Small intestine (tissue), 16 donors: ENCODE measurements at places on chromosomes 13 and 19.

- DNase-seq = no peak
These were observed 276.1 kb downstream of the ABCC4 start for GRCh38 chr13:95025116-95025515.

- DNase-seq = no peak
These were observed 11.8 kb downstream of the AP3D1 start for GRCh38 chr19:2139385-2140137.

- DNase-seq = no peak
These were observed 4.6 kb upstream of the ZNRF4 start for GRCh38 chr19:5450482-5451126.

- DNase-seq = no peak
These were observed 146.3 kb upstream of the ZNF536 start for GRCh38 chr19:30225676-30226463.

- no peak for DNase-seq
These were observed 166.3 kb downstream of the STK24 start for GRCh38 chr13:98410612-98411011.

GRCh38 chr13:31538067-31539042, 201.0 kb upstream of the RXFP2 start:
- peak; percentile 46 for DNase-seq

DNA sequence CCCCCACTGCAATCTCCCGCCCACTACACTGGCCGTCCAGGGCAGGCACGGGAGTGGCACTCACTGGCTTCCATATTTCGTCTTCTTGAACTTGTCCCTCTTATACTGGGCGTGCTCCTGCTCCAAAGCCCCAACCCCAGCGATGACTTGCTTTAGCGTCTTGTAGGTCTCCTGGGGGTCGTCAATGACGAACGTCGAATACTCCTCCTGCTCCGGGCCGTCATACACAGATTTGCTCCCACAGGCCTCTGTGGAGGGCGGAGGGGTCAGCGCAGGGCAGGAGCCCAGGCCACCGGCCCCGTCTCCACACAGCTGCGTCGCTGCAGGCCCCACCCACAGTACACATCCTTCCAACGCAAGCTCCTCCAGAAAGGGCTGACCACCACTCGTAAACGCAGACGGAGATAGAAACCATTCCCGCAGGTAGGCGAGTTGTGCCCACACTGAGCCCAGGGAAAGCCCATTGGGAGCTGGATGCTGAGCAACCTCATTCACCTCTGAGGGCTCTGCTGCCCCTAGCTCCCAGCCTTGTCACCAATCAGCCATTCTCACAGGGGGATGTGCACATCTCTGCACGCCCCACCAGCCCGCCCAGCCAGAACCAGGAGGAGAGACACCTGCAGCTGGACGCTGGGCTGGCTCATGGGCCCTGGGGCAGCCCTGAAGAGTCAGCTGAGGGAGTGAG, 7.9 kb upstream of the C13orf46 start:
- no peak for DNase-seq

GRCh38 chr13:97460004-97460775, 26.2 kb downstream of the RAP2A start:
- DNase-seq = no peak

- DNase-seq = no peak
These were observed 164.9 kb downstream of the DLEU7 start for GRCh38 chr13:50678464-50679162.

GRCh38 chr13:83297586-83298290, 584.5 kb downstream of the SLITRK1 start:
- no peak for DNase-seq

- peak; percentile 58 for DNase-seq
These were observed 1.9 kb downstream of the CDC42EP5 start for GRCh38 chr19:54470991-54471782.

- no peak for DNase-seq
These were observed 43.1 kb downstream of the NFIC start for GRCh38 chr19:3409346-3410064.

DNA sequence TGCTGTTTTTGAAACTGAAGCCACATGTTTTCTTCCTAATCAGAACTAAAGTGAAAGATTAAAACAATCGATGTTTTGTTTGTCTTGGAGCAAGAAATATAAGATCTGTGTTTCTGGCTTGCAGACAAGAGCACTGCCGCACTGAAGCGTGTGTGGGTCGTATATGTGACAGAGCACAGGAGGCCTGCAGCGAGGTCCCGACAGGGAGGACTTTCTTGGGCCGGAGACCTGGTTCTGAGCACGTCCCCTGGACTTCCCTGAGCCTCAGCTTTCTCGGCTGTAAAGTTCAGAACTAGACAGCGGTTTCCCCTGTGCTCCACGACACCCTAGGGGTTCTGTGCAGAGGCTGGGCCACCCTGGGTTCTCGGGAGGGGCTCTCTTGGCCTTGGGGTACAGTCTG, 60.5 kb downstream of the GADD45B start:
- DNase-seq = no peak

DNA sequence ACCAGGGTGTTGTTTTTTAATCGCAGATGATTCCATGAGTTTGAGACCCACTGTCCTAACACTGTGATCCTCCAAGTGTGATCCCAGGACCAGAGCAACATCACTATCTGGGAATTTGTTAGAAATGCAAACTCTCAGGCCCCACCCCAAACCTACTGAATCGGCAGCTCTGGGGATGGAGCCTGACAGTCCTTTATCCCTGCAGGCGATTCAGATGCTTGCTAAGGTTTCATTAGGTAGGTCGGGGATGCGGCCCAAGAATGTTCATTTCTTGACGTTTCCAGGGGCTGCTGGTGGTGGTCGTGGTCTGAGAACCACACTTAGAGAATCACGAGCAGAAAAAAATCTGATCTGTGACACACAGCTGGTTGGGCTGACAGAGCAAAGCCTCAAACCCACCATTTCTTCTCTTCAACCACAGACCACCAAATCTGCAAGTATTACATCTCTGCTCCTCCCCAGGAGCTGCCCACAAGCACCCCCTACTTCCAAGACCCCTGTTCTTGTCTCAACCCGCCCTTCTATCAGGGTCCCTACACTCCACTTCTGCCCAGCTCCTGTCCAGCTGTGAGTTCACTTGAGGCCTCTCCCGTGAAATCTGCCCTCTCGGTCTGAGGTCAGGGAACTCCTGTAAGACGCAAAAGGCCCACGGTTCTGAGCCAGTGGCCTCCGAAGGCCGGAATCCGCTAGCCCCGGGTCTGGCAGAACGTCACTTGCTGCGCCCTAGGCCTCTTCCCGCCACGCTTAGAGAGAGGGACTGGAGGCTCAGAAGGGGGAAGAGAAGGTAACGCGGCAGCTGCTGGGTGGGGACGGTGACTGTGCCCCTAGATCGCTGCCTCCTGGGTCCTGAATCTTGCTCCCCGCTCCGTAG, 1.1 kb upstream of the FARP1 start:
- no peak for DNase-seq

- DNase-seq = no peak
These were observed 6.4 kb downstream of the RFX2 start for GRCh38 chr19:6103894-6104293.

- DNase-seq = no peak
These were observed 1670.2 kb upstream of the PCDH20 start for GRCh38 chr13:63085851-63086250.

DNA sequence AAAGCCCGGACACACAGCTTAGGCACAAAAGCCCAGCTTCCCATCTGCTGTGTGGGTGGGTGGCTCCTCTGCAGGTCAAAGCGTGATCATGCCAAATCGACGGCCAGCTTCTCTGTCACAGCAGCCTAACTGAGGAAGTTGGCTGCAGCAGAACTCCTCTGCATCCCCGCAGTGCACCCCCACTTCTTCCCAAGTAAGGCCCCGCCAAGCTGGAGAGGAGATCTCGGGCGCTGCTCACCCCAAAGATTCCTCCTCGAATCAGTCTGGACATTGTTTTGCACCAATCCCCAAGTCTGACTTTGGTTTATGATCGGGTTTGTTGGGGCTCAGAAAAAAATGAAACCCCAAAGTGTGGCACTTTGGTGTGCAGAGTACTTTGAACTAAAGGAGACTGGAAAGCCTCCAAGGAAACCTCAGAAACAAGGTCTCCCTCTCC, 19.7 kb upstream of the CPB2 start:
- no peak for DNase-seq

DNA sequence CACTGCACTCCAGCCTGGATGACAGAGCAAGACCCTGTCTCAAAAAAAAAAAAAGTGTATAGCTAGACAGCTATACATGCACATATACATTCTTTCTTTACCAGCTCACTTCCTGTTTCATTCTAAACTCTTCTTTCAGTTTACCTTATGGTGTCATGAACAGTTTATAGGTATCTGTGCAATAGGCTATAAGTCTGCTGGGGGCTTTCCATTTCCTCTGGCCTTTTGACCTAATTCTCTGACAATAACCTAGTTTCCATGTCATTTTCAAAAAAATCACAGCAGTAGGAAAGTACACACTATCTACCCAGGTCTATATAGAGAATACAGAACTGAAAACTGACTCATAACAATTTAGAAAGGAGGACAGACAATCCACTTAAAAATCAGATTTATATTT, 24.4 kb upstream of the URAD start:
- peak; percentile 18 for DNase-seq

- DNase-seq = no peak
These were observed 4.0 kb downstream of the GPX4 start for GRCh38 chr19:1107661-1108261.

- no peak for DNase-seq
These were observed 477 bp downstream of the NFILZ start for GRCh38 chr19:8630796-8631424.

DNA sequence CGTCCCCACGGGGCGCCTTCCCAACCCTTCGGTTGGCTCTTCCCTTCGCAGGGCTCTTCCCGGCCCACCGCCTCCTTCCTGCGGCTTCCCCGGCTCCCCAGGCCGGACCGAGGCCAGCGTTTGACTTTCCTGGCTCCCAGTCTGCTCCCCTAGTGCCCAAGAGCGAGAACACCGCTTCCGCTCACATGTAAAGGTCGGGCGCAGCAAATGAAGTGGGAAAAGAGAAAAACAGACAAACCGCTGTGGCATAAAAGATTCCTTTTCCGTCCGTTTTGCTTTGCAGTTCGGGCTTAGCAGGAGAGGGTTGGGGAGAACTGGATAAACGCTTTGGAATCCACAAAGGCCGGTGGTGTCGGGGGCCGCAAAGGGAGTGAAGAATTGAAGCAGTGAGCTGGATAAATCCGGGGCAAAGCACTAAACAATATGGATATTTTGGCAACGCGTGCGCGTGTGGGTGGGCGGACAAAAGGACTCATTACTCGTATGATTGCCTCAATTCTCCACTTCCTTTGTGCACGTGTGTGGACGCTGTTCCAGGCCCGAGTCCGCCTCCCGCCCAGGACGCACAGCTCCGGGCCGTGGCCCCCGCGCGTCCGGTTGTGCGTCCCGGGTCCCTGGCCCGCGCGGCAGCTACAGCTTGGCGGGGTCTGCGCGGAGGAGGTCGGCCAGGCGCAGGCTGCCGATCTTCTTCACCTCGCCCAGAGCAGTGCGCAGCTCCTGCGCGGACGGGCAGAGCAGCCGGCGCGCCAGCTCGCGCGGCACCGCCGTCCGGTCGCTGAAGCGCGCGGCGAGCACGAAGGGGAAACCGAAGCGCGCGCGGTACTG, 8.6 kb upstream of the CDX2 start:
- DNase-seq = peak; percentile 51

- DNase-seq = no peak
These were observed 14.2 kb downstream of the FAM124A start for GRCh38 chr13:51236491-51236792.

DNA sequence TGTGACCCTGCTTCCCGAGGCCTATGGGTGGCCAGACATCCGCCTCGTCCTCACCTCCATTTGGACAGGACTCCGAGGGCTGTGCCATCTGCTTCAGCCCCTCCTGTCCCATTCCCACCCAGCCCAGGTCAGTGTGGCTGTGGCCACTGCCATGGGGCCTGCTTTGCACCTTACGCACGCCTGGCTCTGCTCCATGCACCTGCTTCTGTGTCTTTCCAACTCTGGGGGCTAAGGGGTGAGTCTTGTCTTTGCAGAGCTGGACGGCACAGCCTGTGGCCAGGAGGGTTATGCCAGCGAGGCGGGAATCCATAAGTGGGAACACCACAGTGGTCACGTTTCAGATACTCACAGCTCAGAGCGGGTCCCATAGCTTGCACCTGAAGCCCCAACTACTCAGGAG, 5.2 kb upstream of the ZNF554 start:
- DNase-seq = no peak

GRCh38 chr19:38562096-38562495, 55.7 kb downstream of the MAP4K1 start:
- DNase-seq = no peak

- no peak for DNase-seq
These were observed 100.5 kb downstream of the FLT1 start for GRCh38 chr13:28394422-28394821.

DNA sequence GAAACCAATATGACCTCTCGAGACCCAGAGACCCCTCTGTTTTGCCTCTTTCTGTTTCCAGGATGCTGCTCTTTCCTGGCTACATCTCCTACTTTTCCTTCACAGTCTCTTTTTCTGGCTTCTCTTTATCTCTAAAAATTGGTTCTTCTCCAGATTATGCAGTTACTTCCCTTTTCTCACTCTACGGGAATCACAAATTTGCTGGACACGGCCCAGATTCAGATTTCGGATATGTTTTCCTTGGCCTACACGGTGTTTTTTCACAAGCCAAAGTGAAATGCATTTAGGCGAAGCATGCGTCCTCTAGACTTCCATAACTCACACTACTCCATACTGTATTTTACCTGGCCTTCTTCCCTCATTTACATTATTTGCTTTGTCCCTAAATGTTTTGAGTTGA, 214.7 kb upstream of the MIR17HG start:
- no peak for DNase-seq

- DNase-seq = peak; percentile 37
These were observed 153.9 kb downstream of the TEX29 start for GRCh38 chr13:111474136-111475002.

GRCh38 chr13:112452380-112453206, 76.4 kb downstream of the SPACA7 start:
- no peak for DNase-seq

GRCh38 chr13:80572923-80573316, 232.0 kb upstream of the SPRY2 start:
- no peak for DNase-seq

DNA sequence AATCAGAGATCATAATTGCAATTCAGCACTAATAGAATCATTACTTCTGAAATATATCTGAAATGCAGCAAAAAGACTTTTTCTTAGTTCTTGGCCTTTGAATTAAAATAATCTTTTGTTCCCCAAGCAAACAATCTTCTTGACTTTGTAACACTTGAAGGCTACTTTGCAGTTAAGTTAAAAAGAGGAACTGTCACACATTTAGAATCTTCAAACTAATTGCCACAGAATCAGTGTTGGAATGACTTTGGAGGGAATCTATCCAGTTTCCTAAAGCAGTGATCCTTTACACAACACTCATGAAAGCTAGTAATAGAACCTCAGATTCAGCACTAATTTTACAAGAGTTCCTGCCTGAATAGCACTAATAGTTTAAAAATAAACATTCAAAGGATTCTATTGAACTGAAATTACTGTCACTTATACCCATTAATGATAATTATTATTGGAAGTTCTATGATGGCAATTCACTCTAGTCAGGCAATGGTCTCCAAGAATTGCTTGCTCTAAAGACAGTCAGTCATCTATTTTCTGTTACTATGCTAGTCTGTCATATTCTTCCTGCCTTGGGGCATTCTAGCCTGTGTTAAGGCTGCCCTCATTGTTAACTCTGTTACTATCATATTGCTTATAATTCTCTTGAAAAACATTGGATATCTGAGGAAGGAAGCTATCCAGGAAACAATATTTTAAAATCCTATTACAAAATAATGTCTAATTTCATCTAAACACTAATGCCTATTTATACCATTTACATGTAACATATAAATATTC, 362.4 kb downstream of the DIAPH3 start:
- DNase-seq = no peak

- DNase-seq = peak; percentile 7
These were observed 74.4 kb upstream of the FARP1 start for GRCh38 chr13:98068521-98068920.

- no peak for DNase-seq
These were observed 2.6 kb downstream of the DLL3 start for GRCh38 chr19:39501340-39501739.
